ENCODE measurements at places on chromosomes 12 and 14. TPM values are rescaled to one million over a fixed set of nuclear protein-coding genes. Genes with fewer than 3 reads are reported as not detected.
A peak's percentile ranks its signal among the peaks of the same experiment; 100 is the strongest.

PTPRB gene
- 8.0 TPM for polyA plus RNA-seq

RBMS2 gene
- polyA plus RNA-seq = 11.3 TPM

GRCh38 chr14:99808154-99808505 lies 14.9 kb downstream of the EML1 start:
- DNase-seq = no peak

BRMS1L gene
- polyA plus RNA-seq = 4.3 TPM

MYH6 gene
- polyA plus RNA-seq = 5.2 TPM

GRCh38 chr12:16359512-16360491 lies 12.4 kb downstream of the MGST1 start:
- peak; percentile 56 for DNase-seq

GRCh38 chr12:219891-220352 lies 6.0 kb upstream of the SLC6A12 start:
- DNase-seq = peak; percentile 49

- DNase-seq = no peak
Observed at GRCh38 chr12:47900131-47901062, 4.4 kb downstream of the VDR start.

DNA sequence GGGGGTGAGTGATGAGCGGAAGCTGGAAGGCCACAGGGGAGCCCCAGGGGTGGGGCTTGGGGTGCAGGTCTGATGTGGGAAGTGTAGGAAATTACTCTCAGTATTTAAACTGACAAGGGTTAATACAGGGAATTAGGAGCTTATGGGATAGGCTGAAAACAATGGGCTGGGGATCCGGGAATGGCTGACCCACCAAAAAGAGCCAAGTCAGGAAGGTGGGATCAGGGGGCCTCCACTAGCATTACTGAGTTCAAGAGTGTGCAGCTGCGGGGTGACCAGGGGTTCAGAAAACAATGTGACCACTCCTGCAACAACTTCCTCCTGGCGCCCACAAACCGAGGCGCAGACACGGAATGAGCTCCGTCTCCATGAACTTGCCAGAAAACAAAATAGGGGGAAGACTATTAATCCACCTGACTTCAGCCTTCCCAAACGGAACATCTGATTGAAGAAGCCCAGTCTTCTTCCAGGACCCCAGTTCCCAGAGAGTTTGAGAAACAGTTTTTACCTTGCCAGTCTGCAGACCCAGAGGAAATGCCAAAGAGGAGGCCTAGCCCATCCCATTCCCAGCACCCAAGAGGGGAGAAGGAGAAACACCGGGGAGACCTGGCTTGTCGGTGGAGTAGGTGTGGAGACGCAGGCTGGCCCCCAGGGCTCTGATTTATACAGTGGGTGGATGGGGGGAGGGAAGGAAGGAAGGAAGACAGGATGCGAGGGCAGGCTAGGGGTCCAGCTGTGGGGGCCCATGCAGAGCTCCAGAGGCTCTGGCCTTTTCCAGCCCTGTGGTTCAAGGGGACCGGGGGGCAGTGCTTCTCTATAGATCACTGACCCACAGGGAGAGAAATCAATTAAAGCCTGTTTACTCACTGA lies 16.5 kb upstream of the YY1 start:
- no peak for DNase-seq

DNA sequence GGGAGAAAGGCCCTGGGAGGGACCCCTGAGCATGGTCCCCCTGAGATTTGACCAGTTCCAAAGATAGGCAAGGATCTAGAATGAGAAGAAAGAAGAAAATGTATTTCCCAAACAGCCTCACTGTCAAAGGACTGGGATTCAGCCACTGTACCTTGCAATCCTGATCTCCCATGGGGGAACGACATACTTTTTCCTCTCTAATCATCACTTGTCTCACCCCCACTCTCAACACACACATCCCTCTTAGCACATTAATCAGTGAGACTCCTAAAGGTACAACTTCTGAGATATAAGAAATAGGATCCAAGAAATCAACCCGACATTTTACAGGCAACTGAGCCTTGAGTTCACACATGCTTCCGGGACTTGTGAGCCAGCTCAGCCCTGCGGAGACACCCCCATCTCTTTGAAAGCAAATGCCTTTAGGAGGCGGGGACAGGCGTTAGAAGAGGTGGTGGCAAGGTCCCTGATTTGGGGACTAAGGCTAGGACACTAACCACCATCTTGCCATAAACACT lies 1.4 kb downstream of the MAP3K9 start:
- DNase-seq = peak; percentile 33

CHURC1 gene
- 36.7 TPM for polyA plus RNA-seq

GRCh38 chr12:27844366-27845090 lies 64.5 kb upstream of the MANSC4 start:
- DNase-seq = no peak

DIO3 gene
- 0.88 TPM for polyA plus RNA-seq

CISTR gene
- not detected for polyA plus RNA-seq

KCNJ8 gene
- 9.4 TPM for polyA plus RNA-seq

- DNase-seq = no peak
Observed at GRCh38 chr14:65142429-65142828, 40.1 kb upstream of the MAX start.

DNA sequence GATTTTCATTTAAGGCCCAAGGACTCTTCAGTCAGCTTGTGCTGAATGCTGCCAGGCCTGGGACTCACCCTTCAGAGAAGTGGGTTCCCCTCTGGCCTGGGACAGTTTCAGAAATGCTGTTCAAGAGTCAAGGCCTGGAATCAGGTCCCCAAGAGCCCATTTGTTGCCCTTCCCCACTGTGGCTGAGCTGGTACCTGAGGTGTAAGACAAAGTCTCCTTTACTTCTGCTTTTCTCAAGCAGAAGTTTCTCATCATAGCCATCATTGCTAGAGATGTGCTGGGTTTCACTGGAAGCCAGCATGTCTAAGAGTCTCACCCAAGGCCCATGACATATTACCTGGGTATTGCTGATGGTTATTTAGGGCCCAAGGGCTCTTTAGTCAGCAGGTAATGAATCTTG lies 8.9 kb downstream of the FANCM start:
- DNase-seq = no peak

DNA sequence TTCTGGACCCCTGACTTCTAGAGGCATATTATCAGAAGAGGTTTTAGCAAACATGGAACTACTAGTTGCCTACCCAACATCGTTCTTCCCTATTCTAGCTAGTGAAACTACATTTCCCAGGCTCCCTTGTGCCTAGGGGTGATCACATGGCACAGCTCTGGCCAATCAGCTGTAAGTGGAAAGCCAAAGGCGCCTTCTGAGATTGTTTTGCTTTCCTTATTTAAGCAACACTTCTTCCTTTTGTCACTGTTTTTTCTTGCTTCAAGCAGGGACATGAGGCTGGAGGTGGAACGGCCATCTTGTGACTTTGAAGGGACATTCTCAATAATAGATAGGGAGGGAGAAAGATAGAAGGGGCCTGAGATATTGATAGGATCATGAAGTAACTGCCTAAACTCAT lies 136.7 kb downstream of the ZNF664 start:
- no peak for DNase-seq

DNA sequence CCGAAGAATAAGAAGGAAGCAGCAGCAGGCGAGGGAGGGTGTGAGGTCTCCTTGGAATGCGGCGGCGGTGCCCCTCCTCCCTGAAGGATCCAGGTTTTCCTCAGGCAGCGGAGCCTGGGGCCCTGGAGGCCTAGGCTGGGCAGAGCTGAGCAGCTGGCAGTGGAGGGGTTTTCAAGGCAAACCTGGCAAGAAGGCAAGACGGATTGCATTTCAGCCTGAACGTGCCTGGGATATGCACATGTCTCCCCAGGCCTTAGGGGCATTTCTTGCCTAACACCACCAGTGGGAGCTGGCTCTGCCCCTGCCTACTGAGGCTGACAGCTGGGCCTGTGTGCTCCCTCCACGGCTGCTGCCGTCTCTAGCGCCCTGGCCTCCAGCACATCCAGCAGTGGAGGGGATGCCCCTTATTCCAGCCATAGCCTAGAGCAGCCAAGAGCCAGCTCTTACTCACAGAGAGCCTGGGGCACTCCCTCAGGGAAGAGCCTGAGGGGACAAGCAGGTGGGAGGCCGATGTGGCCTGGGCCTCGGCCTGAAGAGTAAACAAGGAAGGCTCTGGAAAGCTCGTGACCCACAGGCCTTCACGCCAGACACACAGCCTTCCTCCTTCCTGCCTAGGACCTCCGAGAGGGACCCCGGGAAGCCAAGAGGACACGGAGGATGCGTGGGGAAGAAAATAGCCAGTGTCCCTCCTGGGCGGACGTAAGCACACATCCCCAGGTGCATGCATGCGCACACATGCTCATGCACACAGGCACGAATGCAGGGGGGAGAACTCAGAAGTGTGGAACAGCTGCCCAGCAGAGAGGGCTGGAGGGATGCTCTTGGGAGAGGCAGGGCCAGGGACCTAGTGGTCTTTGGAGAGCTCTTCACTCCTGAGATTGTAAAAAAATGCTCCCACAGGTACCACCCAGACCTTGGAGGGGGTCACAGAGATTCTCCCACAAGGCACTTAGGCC lies 23.0 kb upstream of the EIF2B2 start:
- DNase-seq = no peak
